ENCODE measurements at places on chromosomes 12 and 14. TPM values are rescaled to one million over a fixed set of nuclear protein-coding genes. Genes with fewer than 3 reads are reported as not detected.

PPP1CC gene
- total RNA-seq, result 180 TPM

- DNase-seq, result no peak
Observed at GRCh38 chr12:100265732-100266584, 921 bp downstream of the DEPDC4 start.

DNA sequence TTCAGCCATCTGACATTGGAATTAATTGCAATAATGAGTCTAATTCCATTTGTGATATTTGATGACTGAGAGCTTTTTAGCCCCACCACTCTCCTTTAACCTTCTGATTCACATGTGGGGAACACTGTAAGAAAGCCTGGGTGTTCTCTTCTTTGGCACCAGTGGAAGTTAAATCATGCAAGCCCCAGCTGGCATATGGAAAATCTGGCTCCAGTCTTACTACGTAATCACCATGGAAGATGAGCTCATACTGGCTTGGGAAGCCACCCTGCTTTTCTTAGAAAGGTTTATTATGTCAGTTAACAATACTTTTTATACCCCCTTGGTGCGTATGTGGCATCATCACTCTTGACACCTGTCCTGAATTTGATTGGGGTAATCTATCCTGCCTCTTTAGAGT lies 479.3 kb downstream of the SLC16A7 start:
- no peak for DNase-seq

DNA sequence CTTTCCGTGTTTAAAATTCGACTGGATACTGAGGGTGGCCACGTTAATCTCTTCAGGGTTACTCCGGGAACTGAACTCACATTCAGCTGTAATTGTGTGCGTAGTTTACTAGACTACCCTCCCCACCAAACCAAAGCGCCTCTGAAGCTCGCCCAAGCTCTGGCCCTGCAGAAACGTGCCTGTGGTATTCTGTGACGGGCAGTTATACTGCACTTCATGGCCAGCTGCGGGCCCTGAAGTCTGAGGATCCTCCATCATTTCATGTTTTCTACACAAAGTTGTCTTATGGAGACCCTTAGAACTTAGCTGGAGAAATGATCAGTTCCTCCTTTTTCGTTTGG lies 688 bp downstream of the ZNF26 start:
- DNase-seq, result no peak

KRT75 gene
- total RNA-seq, result not detected

TGM1 gene
- total RNA-seq, result 5.8 TPM

All from Peyer's patch (tissue), 4 donors.